ENCODE measurements at places on chromosomes 2 and 18.

- DNase-seq, result no peak
These were observed 60.0 kb upstream of the SPTBN1 start for GRCh38 chr2:54396107-54396506.

DNA sequence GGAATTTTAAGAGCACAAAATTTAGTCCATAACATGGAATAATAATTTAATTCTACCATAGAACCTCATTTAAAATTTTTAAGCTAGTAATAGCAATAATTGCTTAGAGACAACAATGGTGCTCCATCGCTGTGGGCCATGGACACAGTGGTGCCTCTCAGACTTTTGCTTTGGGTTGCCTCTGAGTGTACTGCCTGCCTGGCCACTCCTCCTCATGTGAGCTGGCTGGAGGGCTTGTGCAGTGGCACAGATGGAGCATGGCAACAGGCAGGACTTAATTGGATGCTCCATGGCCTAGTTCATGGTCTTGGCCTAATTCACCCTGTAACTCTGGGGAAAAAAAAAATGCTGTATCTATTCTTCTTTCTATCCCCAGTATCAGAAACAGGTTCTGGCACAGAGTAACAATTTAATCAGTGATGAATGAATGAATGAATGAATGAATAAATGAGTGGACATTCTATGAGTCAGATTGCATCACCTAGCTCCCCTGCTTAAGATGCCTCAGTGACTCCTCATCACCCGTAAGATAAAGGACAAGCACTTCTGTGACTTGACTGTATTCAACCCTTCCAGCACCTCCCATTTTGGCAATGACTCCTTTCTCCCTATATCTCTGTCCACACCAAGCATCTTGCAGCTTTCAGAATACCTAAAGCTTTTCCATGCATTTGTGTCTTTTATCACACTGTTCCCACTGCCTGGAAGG is 211.8 kb upstream of the SLC14A2 start:
- no peak for DNase-seq

- DNase-seq, result no peak
These were observed 113.2 kb upstream of the DLX2 start for GRCh38 chr2:172215936-172216335.

DNA sequence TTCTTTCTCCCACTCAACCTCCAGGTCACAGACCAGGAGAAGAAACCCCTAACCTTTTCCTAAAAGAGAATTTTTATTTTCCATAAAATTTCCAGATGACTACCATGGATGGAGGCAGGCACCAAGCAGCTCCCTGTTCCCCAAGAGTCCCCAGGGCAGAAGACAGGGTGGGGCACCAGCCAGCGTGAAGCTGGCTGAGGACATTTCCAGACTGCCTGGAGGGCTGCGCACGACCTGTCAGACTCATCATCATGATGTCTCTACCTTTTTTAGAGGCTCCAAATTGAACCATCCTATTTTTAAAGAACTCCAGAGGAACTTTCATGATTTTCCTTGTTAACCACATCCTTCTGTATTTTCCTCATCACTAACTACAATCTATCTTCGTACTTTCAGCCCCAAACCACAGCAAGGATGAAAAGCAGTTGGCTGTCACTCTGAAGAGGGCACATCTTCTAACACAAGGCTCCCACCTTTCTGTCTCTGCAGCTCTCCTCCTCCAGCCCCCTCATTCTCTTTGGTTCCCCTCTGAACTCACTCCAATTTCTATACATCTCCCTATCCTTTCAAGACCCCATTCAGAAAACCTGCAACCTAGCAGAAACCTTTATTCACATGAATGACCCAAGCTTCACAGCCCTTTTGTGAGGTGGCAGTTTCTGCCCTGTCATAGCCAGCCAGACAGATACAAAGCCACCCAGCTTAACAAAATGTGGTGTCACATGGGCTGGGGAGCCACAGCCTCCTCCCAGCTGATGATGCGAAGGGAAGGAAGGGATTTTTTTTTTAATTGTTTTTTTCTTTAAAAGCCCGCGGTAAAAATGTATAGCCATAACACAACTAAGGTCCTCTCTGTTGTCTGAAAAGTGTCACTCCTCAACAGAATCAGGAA is 11.1 kb downstream of the AMMECR1L start:
- DNase-seq, result no peak

GRCh38 chr2:105402809-105403208 is 4.0 kb upstream of the FHL2 start:
- DNase-seq, result no peak

- no peak for DNase-seq
These were observed 1230.2 kb upstream of the ZEB2 start for GRCh38 chr2:145750144-145750543.

GRCh38 chr2:83196225-83196624 is 1262.9 kb downstream of the SUCLG1 start:
- DNase-seq, result no peak

DNA sequence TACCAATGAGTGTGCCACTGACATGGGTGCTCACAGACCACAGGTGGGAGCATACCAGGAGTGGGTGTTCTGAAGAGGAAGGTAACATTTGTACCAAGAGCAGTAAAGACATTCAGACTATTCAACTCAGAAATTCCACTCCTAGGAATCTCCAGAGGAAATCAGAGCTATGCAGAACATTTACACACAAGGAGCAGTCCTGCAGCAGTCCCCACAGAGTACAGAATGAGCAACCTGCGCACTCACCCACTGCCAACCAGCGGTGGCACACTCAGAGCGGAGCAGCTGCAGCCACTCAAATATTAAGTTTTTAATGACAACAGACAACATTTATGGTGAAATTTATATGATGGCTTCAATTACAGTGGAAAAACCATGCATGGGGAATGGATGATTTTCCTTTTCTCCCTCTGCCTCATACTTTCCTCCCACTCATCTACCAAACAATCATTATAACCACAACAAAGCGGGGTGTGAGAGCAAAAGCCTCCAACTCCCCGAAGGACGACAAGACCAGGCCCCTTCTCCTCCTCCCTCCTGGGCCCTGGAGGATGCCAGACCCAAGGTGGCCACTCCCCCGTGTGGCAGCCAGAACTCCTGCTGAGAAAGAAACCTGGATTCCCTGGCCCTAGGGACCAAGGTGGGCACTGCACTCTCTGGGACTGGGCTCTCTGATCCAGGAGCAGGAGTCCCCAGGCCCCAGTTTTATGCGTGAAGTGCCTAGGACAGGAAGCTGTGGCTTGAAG is 5.4 kb downstream of the HS6ST1 start:
- peak; percentile 8 for DNase-seq

DNA sequence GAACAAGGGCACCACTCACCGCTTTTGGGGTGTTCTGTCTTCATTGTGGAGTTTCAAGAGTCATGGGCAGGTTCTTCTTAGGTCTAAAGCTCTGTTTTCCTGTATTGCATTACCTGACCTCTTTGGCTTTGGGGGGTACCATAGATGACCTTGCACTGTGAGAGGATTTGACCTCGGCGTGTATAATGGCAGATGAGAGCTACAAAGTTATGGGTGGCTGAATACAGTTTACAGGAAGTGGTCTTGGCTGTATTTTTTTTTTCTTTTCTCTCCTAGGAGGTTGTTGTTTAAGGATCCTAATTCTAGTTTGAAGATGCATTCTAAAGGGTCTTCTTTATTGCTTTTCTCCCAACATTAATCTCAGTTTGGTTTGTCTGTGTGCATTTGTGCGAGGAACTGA is 11.5 kb downstream of the GAL3ST2 start:
- DNase-seq, result no peak

DNA sequence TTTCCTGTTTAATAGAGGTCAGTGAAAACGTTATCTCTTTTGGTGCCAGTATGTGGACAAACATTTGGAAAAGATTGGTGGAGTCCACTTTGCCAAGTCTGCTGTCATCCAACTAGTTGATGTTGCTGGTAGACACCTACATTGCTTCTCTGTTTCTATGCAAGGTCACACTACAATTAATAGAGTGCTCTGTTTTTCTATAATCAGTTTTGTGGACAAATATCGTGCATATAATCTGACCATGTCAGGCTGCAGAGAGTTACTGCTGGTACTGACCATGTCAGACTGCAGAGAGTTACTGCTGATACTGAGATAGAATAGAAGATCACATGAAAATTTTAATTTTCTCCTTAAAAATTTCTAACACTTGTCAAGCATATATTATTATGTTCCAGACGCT is 603.3 kb downstream of the TSN start:
- no peak for DNase-seq

- DNase-seq, result no peak
These were observed 132.1 kb upstream of the SERPINE2 start for GRCh38 chr2:224171226-224171625.

DNA sequence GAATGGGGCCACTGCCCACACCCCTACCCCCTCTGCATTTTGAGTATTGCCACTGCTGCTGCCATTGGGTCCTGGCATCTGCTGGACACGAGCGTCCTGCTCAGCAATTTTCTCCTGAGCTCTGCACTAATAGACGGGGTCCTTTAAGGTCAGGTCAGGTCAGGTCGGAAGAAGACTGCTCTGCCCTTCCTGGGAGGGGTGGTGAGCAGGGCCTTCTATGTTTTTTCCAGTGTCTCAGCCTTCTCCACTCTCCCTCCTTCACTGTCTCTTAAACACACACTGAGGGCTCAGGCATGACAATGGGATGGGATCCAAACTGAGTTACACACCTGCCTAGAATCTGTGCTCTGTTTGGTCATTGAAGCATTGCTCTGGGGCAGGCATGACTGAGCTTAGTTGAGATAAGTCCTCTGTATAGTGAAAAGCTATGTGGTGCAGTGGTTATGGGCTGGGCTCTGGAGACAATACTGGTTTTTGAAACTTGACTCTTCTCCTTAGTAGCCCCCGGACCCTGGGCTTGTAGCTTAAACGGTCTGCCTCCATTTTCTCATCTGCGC is 10.6 kb downstream of the MYO1B start:
- no peak for DNase-seq
